Left forelimb (tissue), 1 donor: ENCODE measurements at places on chromosomes 5 and 9.

- no peak for DNase-seq
Observed at GRCh38 chr9:112112519-112112918, 62.6 kb downstream of the SUSD1 start.

GRCh38 chr9:105141146-105141975 lies 103.1 kb upstream of the SLC44A1 start:
- no peak for DNase-seq

GRCh38 chr9:12212860-12213259 lies 480.3 kb upstream of the TYRP1 start:
- DNase-seq = no peak

- DNase-seq = no peak
Observed at GRCh38 chr9:94014920-94015319, 59.8 kb upstream of the BARX1 start.
